ENCODE measurements at places on chromosomes 1 and 21.

DNA sequence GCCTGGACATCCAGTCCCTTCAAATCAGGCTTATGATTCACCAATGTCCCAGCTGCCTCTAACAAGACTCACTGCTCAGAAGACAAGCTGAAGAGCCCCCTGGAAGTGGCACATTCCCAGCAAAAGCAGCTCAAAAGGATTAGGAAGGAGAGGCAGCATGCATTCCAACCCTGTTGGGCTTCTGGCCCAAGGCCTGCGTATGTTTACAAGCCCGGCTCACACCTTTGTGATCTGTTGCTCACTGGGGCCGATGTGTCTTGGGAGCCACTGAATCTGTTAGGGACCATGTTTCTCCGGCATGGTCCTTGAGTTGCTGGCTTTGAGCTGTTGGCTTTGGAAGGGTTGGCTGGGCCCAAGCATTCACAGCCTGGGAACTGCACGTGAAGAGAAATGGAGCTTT is 81.2 kb upstream of the C1orf174 start:
- DNase-seq: no peak

GRCh38 chr1:108504447-108504846 is 54.3 kb downstream of the NBPF6 start:
- DNase-seq: no peak

- no peak for DNase-seq
Observed at GRCh38 chr1:214838351-214838750, 235.4 kb downstream of the CENPF start.

DNA sequence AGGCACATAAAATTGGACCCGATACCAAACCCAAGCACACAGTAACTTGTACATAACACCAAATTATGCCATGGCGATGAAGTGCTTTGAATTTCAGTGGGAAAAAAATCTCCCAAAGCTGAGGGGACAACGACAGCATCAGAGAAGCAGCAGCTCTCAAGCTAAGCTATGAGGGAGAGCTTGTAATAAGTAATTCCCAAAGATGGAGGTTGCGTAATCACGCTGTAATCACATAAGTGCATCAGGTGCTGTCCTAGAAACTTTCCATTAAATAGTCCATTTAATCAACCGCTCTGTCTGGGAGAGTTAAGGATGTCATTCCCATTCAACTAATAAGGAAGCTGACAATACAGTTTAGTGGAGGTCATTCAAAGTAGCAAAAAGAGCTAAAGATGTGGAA is 37.6 kb upstream of the KRTAP19-8 start:
- no peak for DNase-seq

DNA sequence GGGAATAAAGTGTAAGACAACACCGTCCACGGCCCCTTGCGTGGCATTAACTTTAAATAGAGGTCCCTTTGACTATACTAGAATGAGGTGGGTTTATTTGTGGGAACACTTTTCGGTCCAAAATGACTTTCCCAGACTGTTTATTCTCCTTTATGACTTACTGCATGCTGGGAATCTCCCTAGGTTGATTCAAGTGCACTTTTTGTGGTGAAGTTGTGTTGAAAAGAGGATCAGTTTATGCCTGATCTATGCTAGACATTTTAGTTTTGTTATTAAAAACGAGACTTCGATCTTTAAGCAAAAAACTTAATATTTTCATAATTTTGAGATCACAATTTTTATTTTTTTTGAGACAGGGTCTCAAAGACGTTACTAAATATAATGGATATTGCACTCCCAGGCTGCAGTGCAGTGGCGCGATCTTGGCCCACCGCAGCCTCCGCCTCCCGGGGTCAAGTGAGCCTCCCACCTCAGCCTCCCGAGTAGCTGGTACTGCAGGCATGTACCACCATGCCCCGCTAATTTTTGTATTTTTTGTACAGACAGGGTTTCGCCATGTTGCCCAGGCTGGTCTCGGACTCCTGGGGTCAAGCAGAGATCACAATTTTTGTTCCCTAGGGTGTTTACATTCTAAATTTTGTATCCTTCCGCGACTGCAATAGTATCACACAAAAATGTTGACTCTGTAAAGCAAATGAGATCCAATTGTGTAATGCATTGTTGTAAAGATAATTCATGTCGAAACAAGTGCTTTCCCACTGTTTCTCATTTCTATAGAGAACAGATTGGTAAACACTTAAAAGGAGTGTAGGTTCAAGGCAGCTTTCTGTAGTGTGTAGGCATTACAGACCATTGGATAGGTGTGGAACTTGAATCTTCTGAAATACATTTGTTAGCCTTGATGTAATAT is 1.6 kb downstream of the CDC42 start:
- DNase-seq: no peak

DNA sequence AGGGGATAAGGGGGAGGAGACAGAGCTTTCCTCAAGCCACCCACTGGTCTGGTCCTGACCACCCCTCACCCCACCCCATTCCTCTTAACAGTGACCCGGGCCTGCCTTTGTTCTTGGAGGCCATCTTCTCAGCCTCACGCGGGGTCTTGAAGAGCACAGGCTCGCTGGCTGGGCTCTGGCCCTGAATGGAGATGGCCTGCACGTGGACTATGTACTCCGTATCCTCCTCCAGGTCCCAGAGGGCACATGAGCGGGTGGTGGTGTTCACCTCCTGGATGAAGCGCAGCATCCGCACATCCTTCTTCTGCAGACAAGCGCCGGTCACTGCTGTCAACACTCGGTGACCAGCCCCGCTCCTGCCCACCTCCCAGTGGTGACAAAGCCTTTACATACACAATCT is 2.6 kb downstream of the FNDC5 start:
- no peak for DNase-seq

- DNase-seq: no peak
Observed at GRCh38 chr1:8407652-8408051, 89.7 kb downstream of the SLC45A1 start.

DNA sequence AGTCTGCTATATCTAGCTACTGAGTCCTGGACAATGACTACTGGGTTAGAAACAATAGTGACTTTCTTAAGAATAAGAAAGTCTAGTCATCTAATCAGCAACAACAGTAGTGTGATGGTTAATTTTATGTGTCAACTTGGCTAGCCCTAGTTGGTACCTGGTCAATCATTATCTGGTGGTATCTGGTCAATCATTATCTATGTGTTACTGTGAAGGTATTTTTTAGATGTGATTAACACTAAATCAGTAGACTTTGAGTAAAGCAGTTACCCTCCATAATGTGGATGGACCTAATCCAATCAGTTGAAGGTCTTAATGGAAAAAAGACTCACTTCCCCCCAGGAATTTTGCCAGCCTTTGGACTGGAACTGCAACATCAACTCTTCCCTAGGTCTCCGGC is 312.6 kb downstream of the SIPA1L2 start:
- no peak for DNase-seq

DNA sequence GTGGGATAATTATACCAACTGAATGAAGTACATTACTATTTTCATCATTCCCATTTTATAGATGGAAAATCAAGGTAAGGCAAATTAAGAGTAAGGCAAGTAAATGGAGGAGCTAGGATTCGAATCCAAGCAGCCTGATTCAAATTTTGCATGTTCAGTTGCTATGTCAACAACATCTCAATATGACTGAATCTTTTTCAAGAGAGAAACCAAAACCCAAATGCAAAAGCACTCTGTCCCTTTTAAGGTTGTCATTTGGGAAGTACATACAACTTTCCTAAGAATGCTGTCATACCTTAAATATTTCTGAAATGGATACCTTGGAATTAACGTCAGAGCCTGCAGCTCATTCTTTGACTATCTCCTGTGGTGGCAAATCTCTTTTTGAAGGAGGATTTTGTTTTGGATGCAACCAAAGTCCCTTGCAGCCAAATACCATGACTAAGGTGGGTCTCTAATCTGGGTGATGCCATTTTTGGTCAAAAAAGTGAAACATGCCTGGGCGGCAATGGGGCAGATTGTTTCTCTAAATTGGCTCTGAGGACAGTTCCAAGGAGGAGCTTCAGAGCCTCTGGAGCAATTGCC is 25.4 kb downstream of the ADAMTS1 start:
- no peak for DNase-seq

DNA sequence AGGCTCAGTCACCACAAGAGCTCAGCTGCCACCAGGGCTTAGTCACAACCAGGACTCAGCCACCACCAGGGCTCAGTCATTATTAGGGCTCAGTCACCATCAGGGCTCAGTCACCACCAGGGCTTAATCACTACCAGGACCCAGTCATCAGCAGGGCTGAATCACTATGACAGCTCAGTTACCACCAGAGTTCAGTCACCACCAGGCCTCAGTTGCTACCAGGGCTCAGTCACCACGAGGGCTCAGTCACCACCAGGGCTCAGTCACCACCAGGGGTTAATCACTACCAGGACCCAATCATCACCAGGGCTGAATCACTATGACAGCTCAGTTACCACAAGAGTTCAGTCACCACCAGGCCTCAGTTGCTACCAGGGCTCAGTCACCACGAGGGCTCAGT is 196.2 kb downstream of the NPHP4 start:
- no peak for DNase-seq
